ENCODE measurements at places on chromosomes 2 and 18.

GRCh38 chr18:34758378-34758948 is 48.4 kb downstream of the DTNA start:
- DNase-seq = no peak

- DNase-seq = peak; percentile 58
Measured at GRCh38 chr18:59988098-59988706, 88.4 kb downstream of the PMAIP1 start.

- no peak for DNase-seq
Measured at GRCh38 chr2:45006041-45006941, 3.0 kb downstream of the SIX2 start.

DNA sequence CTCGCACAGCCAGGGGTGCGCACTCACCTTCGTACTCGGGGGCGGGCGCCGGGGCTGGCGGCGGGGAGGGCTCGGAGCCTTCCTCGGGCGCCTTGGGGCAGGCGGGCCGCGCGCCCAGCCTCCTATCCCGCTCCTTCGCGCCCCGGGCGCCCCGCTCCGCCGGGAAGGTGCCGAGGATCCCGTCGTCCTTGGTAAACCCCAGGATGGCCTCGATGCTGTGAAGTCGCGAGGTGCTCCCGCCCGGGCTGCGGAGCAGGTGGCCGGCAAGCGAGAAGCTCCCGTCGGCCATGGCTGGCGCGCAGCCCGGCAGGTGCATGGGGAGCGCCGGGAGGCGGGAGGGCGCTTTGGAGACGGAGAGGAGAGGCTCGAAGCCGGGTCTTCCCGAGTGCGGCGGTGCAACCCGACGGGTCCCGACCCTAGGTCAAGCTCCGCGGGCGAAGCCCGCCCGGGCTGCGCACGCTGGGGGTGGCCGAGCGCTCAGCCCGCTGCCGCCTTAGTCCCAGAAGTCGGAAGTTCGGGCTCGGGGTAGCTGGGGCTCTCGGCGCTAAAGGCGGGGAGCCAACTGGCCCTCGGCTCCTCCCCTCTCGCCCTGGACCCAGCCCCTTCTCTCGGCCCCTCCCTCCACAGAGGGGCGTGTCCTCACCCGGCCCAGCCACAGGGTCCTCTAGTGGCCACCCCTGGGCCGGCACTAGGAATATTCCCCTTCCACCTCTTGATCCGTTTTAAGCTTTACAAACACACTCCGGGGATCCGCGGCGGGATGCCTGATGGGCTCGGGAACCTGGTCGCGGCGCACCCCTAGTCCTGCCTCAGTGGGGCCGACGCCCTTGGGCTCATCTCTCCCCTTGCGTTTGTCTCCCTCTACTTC is at the start of gene RAX:
Gene RAX, minus strand, starts transcription at position 564 of the 868 bp plus-strand sequence. Its CDS starts 248 bp downstream, at position 316.
- peak; percentile 63 for DNase-seq

- DNase-seq = no peak
Measured at GRCh38 chr2:172922815-172923214, 152.8 kb upstream of the MAP3K20 start.

GRCh38 chr2:221488136-221488807 is 83.8 kb downstream of the EPHA4 start:
- DNase-seq = no peak

- DNase-seq = no peak
Measured at GRCh38 chr2:39779341-39779851, 338 bp upstream of the THUMPD2 start.

DNA sequence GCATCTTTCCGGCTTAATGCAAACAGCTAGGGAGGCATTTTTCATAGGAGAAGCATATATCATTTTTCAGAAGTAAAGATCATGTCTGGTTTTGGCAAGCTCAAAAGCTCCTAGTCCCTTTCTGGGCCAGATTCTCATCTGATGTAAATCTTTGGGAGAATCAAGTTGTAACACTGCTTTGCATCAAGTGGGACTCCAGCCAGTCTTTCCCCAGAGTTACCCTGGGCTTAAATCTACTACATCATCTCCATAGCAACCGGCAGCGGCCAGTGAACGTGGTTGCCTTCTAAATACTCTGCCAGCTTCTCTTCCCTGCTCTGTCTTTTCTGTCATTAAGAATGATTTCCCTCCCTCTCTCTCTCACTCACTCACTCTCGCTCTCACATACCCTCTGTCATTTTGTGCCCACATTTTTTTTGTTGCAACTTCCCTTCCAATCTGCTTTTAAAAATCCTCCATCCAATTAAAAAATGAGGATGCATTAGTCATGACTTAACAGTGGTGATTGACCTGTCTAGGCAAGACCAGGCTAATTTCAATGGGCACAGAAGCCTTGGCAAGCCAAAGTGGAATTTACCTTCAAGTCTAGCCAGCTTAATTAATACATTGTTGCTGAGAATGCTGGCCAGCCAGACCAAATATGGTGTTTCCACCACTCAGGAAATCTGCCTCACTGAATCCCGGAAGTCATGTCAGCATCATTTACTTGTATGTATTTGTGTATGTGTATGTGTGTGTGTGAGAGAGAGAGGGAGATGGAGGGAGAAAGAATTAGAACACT is 93.0 kb downstream of the NRP2 start:
- no peak for DNase-seq

- no peak for DNase-seq
Measured at GRCh38 chr2:39615675-39616074, 50.0 kb upstream of the TMEM178A start.

DNA sequence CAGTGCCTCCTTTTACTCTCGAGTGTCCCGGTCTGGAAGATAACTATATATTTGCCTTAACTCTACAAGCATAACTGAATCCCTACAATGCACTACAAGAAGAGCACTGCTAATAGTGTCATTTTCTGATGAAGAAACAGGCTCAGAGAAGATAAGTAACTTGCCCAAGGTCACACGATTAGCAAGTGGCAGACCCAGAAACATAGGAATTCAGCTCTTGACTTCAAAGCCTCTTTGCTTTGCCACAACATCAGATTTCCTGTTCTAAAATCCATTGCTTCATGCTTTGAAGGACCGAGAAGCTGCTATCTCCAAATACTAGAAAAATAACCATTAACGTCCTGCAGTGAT is 65.6 kb downstream of the HS1BP3 start:
- no peak for DNase-seq

- no peak for DNase-seq
Measured at GRCh38 chr2:120733238-120733932, 2.3 kb upstream of the GLI2 start.
